ENCODE measurements at places on chromosomes 11 and 22.

DNA sequence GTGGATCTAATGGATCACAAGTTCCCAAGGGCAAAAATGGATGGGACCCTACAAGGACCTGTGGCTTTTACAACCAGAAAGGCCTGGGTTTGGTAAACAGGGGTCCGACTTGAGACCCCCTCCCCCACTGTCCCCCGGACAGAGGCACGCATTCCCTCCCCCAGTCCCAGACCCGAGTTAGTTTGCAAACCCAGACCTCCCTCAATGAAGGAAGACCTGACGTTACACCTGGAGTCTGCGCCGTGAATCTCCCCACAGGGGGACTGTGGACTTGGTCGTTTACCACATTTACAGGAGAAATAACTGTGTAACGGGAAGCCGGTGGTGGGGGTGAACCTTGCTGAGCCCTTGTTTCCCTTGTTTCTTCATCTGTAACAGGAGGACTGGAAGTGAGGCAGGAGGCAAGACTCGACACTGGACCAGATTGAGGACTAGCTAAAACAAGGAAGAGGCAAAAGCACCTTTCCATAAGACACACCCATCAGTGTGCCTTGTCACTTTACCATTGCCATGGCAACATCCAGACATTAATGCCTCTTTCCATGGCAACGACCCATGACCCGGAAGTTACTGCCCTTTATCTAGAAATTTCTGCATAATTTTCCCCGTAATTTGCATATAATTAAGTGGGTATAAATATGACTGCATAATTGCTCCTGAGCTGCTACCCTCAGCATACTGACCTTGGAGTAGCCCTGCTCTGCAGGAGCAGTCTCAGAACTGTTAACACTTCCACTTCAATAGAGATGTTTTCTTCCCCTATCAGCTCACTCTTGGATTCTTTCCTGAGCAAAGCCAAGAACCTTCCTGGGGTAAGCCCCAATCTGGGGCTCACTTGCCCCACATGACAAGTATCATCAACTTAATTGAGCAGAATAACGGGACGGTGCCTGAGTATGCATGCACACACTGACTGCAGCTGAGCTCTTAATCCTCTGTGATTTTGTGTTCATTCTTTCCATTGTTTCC is 25.4 kb downstream of the PDGFB start:
- DNase-seq: peak; percentile 75

DNA sequence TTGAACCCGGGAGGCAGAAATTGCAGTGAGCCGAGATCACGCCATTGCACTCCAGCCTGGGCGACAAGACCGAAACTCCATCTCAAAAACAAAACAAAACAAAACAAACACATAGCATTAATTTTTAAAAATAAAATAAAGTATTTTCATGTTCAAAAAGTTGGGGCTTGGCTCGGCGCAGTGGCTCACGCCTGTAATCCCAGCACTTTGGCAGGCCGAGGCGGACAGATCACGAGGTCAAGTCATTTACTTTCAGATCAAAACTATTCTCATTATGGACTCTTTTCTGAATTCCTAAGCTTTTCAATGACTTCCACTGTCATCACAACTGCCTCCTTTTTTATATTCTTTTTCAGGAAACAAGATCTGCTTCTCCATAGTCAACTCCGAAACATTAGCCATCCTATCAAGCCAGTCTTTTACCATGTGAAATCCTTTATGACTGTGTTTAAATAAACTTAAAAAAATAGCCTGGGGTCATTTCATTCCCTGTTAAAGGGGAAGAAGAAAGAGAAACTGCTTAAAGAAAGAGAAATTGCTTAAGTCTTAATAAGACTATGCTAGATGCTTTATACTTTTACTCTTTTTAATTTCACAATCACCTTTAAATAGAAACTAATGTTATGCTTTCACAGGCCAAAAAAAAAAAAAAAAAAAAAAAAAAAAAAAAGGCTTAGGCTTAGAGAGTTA is 13.1 kb upstream of the CHRNA10 start:
- no peak for DNase-seq

- DNase-seq: no peak
Measured at GRCh38 chr22:36084717-36085116, 56.1 kb upstream of the RBFOX2 start.

DNA sequence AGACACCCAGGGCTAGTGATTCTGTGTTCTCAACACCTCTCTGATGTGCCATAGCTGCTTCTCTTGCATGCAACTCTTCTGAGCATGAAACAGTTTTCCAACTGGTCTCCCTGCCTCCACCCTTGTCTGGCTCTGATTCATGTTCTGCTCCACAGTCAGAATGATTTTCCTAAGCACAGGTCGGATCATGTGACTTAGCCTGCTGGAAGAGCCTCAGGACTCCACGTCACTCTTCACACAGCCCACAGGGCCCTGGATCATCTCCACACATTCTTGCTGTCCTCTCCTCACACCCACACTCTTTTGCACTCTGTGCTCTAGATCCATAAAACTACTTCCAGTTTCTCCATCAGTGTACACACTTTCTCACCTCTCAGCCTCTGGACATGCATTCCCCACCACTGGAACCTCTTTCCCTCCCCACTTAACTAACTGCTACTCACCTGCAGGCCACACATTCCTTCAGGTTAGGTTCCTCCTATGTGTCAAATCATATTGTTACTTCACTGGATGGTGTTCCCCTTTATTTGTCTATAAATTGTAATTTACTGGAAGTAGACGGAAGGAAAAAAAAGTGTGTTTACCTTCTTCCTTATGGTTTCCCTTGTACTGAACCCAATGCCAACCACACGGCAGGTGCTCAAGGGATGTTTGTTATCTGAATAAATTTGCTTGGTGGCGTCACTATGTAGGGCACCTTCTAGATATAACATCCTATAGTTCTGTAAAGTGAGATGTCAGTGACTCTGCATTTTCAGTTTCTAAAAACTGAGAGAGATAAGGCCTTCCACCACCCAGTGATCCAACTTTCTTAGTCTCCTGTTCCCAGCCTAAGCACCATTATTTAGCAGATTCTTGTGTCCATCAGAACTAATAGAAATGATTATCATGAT is 133.7 kb downstream of the ETS1 start:
- no peak for DNase-seq

GRCh38 chr11:62428871-62429560 is 10.2 kb downstream of the SCGB1A1 start:
- peak; percentile 57 for DNase-seq

DNA sequence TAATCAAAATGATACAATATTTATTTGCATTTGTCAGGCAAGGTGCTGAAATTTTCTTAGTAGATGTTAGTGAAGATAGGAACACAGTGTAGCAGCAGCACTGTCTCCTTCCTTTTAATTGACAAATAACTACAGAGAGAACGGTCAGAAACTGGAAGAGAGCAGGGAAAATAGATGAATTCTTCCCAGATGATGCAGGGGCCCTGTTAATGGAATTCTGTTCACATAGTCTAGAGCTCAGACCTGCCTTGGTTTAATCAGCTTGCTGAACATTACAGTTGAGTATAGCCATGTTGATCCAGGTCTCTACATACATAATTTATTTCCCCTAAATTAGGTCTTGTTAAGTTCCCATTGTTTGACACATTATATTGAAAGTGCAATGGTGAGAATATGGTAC is 127.4 kb downstream of the SLC17A6 start:
- DNase-seq: no peak

GRCh38 chr11:11108026-11108425 is 245.0 kb downstream of the CSNK2A3 start:
- no peak for DNase-seq

DNA sequence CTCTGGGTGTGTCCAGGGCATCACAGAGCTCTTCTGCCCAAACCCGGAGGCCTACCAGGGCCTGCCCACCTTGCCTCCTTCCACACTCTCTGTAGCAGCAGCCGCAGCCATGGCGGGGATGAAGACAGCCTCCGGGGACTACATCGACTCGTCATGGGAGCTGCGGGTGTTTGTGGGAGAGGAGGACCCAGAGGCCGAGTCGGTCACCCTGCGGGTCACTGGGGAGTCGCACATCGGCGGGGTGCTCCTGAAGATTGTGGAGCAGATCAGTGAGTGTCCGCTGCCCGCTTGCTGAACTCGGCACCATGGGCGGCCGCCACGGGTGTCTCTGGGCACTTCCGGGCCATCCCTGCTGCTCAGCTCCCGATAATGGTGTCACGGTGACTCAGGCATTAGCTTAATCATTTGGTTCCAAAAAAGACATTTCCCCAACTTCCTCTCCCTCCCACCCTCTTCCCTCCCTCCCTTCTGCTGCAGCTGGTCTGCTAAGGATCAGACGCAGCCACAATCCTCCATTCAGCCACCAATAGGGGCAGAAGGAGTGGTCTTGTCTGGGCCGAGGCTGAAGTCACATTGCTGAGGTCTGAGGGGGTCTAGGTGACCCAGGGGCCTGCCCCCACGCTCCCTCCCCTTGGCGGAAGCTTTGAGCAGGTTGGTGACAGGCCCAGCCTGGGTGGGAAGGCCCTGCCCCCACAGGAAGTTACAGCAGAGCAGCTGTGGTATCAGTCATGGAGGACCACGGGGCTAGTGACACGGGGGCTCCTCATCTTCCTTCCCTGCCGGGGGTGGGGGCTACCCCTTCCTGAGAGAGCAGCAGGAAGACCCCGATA is 950 bp downstream of the FERMT3 start:
- peak; percentile 77 for DNase-seq

DNA sequence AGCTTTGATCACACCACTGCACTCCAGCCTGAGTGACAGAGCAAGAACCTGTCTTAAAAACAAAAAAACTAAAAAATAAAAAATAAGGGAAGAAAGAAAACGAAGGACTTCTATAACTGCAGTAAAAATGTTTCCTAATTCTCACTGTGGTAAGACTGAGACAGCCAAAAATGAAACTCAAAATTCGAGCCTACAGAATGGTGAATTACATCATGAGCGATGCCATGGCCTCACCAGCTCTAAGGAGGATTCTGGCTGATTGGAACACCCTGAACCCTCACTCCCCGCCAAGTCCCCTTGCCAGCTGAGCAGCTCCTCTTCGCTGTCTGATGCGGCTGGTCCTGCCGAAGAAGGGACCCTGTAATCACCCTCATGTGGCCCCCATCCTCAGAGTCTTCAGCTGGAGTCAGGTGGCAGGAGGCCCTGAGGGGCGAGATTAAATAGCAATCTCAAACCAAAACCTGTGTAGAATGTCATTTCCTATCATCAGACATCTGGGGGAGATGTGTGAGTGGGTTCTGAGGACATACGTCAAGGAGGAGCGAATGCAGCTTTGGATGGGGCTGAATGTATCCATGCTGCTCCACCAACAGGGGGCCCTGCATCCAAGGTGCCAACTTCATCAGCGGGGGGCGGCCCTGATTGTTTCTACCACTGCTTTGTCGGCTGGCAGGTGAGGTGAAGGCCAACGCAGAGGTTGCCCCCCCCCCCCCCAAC is 29.2 kb downstream of the PDGFB start:
- DNase-seq: peak; percentile 64

DNA sequence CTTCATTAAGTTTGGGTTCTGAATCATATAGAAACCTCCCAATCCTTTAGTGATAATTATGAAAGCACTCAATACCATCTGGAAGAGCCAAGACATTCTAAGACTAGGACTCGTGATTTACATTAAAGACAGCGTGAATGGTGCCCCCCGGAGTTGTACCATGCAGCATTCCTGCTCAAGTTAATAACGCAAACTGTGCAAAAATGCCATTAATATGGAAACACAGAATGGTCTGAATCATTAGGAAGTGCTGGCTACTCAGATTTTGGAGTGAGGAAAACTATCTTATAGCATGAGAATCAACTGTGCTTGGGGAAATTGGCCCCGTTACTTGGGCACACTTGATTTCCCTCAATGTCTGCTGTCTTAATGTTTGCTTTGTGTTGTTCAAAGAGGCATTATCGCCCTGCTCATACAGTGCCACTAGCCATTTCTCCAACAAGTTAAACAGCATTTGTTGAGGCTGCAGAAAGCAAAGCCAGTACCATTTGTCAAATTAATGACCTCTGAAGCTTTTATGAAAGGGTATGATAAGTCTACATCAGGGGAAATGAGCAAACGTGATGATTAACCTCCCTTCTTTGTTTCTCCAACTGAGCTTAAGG is 18.5 kb upstream of the TPH1 start:
- DNase-seq: no peak

DNA sequence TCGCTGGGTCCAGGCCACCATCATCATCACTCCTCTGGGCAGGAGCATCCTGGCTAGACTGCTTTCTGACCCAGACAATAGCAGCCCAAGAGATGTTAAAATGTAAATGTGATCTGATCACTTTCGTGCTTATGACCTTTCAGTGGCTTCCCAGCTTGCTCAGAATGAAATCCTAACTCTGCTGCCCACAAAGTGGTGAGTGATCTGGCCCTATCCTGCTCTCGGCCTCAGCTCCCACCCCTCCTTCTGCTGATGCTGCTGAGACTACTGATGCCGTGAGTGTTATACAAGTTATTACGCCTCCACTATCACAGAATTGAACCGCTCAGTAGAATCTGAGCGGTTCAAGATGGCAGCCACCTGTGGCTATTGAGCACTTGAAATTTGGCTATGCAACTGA is 26.2 kb downstream of the ELF5 start:
- no peak for DNase-seq

- DNase-seq: no peak
Measured at GRCh38 chr22:26974914-26975803, 317.8 kb downstream of the MIAT start.

DNA sequence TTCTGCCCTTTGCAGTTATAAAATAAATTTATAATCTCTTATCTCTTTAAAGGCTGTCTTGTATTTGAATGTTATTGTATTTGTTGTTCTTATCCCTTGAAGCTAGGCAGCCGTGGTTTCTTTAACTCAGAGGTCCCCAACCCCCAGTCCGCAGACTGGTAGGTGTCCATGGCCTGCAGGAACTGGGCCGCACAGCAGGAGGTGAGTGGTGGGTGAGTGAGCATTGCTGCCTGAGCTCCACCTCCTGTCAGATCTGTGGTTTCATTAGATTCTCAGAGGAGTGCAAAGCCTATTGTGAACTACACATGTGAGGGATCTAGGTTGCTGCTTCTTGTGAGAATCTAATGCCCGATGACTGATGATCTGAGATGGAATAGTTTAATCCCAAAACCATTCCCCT is 380.0 kb upstream of the CCDC90B start:
- DNase-seq: peak; percentile 30

DNA sequence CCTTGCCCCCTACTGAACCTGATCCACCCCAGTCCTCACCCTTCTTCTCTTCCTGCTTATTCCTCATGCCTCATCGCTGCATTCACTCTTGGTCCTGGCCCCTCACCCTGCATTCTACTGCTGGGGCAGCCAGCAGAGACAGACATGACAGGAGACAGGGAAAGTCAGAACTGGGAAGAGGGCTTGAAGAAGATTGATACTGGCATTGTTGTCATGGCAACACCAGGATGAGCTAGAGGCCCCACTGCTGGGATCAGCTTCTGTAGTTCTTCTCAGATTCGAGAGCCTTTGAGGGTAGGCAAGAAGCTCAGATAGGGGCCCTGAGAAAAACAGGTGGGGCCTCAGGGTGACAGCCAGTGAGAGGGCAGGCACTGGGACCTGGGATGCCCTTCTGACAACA is 264.3 kb downstream of the MIAT start:
- DNase-seq: no peak

GRCh38 chr11:99918761-99919160 is 768.3 kb upstream of the ARHGAP42 start:
- DNase-seq: peak; percentile 6

DNA sequence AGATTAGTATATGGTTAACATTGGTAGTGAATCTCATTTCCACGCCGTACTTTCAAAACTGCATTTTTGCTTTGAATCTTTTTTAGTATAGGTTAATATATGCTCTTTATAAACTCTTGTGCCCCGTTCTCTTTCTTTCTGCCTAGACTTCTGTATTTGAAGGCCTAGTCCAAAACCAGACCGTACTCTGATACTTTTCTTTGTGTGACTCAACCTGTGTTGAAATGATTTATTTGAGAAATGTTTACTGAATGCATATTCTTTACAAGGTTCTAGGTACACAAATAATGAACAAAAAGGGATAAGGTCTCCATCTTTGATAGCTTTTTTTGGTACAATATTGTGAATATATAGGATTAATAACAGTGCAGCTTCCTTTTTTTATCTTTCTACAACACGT is 68.3 kb downstream of the HIPK3 start:
- no peak for DNase-seq

Data from mesendoderm (in vitro differentiated cells).